ENCODE measurements at places on chromosomes 11 and 22.
A peak's percentile ranks its signal among the peaks of the same experiment; 100 is the strongest.

DNA sequence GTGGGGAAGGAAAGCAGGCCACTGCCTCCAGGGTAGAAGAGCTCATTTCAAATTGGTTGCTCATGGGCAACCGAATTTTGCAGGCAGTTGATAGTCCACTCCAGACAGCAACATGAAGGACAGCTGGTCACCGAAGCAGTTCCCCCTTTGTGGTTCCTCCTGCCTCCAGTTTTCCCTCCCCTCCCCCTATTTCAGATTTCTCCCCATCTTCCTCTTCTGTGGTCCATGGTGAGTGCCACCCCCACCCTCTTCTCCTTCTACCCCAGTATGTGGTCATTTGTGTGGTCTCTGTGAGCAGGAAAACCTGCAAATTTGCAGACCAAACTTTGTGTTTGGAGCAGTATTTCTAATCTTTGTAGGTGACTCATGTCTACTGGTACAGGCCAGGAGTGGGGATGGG lies 38.2 kb upstream of the PAK1 start:
- no peak for DNase-seq

DNA sequence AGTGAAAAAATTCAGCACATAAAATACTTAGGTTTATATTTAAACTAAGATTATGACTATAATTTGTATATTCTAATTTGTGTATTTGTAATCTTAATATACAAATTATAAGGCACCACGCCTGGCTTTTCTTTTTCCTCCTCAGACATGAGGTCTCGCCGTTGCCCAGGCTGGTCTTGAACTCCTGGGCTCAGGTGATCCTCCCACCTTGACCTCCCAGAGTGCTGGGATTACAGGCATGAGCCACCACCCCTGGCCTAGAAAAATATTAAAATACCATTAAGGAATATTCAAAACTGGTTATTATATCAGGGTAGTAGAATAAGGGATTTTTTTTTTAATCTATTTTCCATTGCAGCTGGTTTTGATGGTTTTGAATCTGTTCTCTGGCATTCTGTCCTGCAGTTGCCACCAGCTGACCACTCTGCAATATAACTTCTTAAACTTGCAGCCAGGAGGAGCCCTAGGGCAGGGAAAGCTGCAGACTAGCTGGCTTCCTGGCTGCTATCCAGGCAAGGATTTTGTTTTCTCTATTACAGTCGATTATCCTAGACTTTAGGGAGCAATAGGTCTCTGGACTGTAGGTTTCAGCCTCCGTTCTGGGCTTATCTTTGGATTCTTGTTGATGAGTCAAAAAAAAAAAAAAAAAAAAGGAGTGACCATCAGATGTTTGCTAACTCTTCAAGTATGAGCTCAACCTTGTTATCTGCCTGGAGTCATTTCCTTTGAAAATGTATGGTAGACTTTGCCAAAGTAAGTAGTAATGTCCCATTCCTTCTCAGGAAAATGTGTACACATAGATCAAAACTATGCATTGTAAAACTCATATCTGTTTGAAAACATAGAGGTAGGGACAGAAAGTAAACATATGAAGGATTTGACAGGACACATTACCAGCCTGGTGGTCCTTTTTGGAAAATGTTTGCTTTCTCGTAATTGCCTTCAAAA lies 13.2 kb downstream of the POLA2 start:
- DNase-seq = peak; percentile 77

- DNase-seq = no peak
These were observed 101.2 kb downstream of the TRPC6 start for GRCh38 chr11:101482556-101483124.

DNA sequence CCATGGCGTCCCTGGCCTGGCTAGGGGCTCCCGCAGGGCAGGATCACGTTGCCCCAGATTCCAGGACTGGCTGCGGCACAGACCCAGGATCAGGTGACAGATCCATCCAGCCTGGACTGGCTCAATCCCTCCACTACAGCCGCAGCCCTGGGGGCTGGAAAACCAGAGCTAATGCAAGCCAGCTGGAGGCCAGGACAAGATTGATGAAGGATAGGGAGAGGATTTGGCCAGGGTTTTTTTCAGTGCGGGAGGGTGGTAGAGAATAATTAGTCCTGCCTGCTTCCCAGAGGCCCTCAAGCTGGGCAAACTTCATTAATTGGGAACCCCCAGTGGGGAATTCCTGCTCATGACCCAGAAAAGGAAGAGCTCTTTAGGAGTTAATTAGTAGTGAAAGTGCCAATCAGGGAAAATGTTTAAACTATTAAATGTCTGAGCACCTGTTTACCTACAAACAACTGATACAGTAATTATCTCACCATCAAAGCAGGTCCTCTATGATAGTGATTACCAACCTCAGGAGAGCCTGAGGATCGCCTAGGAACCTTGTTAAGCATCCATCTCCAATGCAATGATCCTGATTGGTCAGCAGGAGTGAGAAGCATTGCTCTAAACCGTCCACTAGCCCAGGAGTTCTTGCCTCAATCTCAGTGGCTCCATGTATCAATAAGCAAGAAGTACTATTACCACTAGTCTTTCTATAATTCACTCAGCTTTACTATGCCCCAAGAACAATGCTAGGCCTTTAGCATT lies 33.0 kb upstream of the MYOD1 start:
- DNase-seq = peak; percentile 20

- DNase-seq = no peak
These were observed 116.9 kb upstream of the SNX19 start for GRCh38 chr11:131033151-131033651.

All from cerebellar cortex (tissue), 1 donor.